Stimulated activated CD4-positive, alpha-beta T cell treated with anti-CD3 and anti-CD28 coated beads, Interleukin-15, amount 100 ng/mL, for 1 hour (primary cell): ENCODE measurements at places on chromosomes 6 and 20.

GRCh38 chr20:35903843-35904242 is 50.5 kb downstream of the SCAND1 start:
- no peak for DNase-seq

DNA sequence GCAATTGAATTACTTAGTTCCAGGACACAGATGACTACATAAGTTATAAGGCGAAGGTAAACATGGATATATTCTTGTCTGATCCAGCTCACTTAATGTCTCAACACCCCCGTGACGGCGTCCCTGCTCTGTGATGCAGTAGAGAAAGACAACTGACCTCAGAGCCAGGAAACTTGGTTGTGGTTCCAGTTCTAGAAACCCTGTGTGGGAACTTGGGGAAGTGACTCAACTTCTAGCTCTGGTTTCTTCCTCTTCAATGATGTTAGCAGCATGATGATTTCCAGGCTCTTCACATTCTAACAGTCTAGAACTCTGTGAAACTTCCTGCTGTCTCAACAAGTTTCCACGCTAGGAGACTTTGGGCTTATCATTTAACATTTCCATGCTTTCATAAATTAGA is 18.4 kb downstream of the LAMA4 start:
- no peak for DNase-seq

DNA sequence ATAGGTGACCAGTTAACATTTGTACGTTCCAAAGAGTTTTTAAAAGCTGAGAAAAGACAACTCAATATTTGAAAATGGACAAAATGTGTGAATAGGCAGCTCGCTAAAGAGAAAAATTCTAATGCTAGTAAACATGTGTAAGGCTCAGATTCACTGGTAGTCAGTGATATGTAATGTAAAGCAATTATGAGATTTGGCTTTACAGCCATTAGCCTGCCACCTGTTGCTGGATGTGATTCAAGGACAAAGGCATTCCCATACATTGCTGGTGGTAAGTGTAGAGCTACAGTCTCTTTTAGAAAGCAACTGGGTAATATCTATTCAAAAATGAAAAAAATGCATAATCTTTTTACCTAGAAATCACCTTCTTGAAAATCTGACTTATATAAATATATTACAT is 114.3 kb downstream of the COL19A1 start:
- no peak for DNase-seq

- no peak for DNase-seq
Measured at GRCh38 chr20:41232973-41233926, 84.3 kb downstream of the ZHX3 start.

DNA sequence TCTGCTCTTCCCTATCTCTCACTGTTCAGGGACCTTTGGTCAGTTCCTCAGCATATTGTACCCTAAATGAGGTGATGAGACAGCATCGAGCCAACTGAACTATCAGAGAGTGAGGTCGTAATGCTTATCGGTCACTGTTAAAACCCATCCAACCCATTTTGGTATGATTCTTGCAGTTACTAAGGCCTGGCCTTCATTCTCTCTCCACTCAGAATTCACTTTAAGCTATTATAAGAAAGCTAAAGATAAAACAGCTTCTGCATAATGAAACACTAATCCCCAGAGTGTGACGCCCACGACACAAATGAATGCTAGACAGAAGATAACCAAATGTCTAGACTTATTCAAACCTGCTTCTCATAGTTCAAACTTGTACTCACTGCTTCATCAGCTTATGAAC is 175.8 kb downstream of the GMPR start:
- DNase-seq: no peak
